Left ventricle myocardium inferior (tissue), 1 donor: ENCODE measurements at places on chromosomes 6 and 20. TPM values are rescaled to one million over a fixed set of nuclear protein-coding genes. Genes with fewer than 3 reads are reported as not detected.
A peak's percentile ranks its signal among the peaks of the same experiment; 100 is the strongest.

DNA sequence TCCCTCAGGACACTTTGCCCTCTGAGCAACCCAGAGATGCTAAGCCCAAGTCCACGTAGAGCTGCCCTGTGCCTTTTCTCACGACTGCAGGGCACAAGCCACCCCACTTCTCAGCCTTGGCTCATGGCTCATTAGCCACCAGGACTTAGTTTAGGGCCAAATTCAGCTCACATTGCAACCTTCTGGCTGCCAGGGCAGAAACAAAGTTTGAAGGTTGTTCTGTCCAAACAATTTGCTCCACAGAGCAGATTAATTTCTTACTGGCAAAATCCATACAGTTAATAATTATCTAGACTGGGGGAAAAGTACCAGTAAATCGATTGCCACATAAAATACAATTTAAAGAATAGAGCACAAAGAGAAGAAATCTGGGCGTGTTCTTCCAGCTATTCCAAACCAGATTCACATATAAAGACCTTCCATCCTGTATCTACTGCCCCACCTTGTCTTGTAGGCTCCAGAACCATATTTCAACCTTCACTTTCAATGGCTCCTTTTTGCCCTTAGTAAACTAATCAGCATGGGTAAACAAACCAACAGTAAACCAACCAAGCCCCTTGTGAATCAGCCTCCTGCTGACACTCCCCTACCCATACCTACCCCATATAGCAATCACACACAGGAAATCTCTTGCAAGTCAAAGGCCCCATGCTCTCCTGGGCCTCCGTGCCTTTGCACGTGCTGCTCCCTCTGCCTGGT is 101.9 kb downstream of the QRSL1 start:
- no peak for DNase-seq

GRCh38 chr6:41779336-41779735 is 364 bp downstream of the FRS3 start:
- DNase-seq = no peak

The TRMT6 gene
- 7.2 TPM for total RNA-seq

DNA sequence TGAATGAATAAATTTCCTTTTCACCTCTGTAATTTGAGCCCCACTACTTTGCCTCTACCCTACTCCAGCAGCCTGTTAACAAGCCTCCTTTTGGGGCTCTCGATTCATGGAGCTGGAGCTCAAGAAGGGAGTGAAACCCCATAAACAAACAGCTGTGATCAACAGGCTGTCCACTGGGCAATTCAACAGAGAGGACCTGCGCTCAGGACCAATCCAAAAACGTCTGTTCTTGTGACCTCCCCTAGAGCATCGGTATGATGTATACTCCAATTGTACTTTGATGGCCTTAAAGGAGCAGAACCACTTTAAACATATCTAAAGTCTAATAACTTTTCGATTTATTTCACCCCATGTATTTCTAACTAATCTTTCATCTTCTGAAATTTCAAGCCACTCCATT is 37.4 kb downstream of the HIVEP2 start:
- no peak for DNase-seq

DNA sequence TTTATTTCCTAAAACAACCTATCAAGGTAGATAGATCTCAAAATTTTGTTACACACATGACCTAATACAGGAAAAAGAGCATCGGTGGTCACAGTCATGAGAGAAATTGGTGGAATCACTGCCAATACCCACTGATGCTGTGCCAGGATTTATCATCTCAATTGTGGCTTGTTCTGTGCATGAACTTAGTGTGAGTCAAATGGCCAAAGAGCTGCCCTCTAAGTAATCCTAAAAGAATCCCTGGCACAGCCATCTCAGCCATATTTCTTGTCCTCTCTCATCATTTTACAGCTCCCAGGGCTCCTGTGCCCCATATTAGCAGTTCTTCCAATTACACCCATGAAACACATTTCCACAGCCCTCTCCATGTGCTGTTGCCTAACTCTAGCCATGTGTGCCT is 6.1 kb downstream of the GSTA5 start:
- DNase-seq = no peak

DNA sequence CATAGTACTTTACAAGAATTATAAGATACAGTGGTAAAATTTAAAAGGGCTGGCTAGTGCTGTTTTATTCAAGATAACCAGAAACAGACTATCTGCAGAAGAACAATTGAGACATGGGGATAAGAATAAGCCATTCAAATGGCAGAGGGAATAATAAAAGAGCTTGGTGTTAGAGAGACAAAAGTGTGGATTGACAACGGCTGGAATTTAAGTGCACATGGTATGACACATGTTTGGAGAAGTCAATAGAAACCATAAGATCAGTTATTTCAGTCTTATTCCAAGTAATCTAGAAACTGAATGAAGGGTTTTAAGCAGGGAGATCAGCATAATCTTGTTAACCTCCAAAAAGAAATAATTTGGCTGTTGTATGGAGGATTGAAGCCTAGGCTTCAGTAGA is 1205.5 kb upstream of the CITED2 start:
- no peak for DNase-seq

The C2 gene
- 9.7 TPM for total RNA-seq

The PHACTR1 gene
- total RNA-seq = 85.9 TPM

- DNase-seq = no peak
These were observed 22.4 kb upstream of the UTRN start for GRCh38 chr6:144262470-144263369.

- no peak for DNase-seq
These were observed 812.8 kb upstream of the SLC35B3 start for GRCh38 chr6:9248133-9248532.

The MAP1LC3A gene
- 110 TPM for total RNA-seq

The CYB5R4 gene
- total RNA-seq = 14.5 TPM

DNA sequence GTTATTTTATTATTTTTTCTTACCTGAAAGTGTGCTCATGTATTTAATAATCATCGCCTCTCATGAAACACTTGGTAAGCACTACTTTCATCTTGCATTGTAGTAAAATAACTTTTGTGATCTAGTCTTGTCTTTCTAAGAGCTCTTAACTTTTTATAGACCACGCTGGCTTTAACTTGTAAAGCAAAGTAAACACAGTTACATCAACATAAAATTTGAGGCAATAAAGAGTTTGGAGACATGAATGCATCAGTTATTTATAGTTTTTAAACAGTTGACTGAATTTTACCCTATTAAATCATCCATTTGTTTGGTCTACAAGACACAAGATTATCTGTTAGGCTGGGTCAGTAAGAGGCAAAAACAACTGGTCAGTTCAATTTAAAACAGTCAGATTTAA is 218.5 kb upstream of the KCNQ5 start:
- DNase-seq = no peak

DNA sequence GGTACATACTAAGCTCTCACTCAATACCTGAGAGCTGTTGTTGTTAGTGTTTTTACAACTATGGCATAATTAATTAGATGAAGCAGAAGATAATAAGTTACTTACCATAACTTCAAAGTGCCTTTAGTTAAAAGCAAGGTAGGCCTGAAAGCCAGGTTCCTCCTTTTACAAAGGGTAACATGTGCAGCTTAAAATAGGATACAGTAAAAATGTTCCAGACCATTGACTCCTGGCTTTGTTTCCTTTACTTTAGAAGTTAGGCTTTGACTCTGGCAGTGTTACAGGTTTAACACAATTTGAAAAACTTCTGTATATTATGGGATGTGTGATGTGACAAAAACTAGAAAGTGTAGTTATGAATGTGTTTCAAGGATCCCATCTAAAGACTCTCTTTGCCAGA is 522.5 kb downstream of the EPM2A start:
- DNase-seq = no peak

DNA sequence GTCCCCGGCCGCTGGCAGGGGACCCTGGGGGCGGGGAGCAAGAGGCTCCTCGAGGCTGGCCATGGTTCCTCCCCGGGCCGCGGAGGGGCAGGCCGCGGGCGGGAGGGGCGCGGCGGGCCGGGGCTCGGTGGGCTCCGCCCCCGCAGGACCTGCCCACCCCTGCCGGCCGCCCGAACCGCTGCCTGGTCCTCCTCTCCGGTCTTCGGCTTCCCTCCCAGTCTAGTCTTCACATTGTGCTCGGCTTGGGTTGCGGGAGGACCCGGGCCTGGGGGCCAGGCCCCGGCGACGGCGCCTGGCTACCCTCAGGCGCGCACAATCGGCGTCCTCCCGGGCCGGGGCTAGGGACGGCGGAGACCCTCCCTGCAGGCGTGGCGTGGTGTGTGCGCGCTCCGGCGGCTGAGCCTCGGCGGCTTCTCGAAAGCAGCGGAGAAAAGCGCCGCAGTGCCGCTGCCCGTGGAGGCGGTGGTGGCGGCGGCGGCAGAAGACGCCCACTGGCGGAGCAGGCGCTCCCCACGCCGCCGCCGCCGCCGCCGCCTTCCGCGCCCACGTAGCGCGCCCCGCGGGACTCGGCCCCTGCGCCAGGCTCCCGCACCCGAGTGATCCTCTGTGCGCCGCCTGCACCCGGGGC is at the start of gene PDE10A:
PDE10A (minus strand) TSS at position 493 of the 628 bp plus-strand sequence; CDS start at position 63, 430 bp downstream.
- DNase-seq = peak; percentile 84

DNA sequence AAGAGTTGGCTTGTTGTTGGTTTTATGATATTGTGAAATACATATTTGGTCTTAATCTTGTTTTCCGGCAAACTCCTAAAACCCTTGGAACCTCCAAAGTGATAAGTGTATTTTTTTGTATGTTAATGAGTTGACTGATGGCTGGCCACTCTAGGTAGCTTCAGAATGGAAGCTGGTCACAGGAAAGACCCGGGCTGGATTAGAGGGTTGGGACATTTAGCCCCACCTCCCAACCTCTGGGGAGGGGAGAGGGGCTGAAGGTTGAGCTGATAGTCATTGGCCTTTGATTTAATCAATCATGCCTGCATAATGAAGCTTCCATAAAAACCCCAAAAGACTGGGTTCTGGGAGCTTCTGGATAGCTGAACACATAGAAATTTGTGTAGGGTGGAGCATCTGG is 42.7 kb downstream of the SASH1 start:
- DNase-seq = no peak

- no peak for DNase-seq
These were observed 120.5 kb upstream of the ENPP5 start for GRCh38 chr6:46291275-46291633.

The TUBB1 gene
- total RNA-seq = 0.30 TPM

- DNase-seq = no peak
These were observed 2.0 kb downstream of the ZNF335 start for GRCh38 chr20:45969712-45970634.

The APOBEC2 gene
- 219 TPM for total RNA-seq

DNA sequence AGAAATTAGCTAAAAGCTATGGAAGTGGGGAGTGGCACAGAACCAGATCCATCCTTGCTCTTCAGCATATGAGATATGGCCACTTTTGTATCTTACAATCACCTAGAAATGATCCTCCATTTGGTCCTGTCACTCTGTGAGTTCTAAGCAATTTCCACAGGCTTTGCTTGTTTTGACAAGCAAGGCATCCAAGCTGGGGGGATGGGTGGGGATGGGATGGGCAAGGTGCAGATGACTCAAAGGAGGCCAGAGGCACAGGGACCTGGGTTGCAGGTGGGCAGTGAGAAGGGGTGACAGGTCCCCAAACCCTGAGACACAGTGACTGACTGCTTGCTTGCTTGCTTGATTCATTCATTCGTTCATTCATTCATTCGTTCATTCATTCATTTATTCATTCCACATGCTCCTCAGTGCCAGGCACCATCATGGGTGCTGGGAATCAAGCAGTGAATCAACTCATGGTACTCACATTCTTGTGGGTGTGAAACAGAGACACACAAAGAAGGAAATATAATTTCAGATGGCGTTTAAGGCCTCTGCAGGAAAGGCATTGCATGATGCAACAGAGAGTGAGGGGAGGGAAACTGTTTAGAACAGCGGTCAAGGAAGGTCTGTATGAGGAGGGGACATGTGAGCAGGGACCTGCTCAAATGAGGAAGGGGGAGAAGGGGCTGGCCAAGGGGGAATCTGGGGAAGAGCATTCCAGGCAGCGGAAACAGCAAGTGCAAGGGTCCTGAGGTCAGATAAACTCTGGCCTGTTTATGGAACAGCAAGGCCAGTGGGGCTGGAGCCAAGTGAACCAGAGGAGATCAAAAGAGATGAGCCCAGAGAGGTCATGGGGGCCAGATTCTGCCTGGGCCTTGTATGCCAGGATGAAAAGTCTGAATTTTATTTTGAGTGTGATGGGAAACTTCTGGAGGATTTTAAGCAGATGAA is 3.4 kb downstream of the KCNB1 start:
- no peak for DNase-seq

DNA sequence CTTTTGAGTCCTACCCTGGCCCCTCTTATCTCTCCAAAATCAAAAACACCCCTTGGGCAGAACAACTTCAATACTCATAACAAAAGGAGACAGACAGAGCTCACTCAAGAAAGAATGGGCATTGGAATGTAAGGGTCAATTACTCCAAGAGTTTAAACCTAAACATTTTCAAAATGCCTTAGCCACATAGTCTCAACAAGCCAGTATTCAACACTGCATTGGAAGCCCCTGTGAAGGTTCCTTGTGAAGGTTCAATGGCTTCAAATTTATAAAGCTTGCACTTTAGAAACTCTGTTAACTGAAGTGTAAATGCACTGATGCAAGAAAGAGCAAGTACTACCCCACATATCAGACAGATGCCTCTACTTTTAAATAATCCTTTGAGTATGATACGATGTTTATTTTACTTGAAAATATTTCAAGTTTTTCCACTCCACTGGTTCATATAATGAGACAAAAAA is 139.1 kb upstream of the LAMP5 start:
- no peak for DNase-seq

The CDSN gene
- not detected for total RNA-seq

The LTA gene
- not detected for total RNA-seq

The EDN3 gene
- total RNA-seq = not detected

- DNase-seq = no peak
These were observed 88.0 kb downstream of the FRK start for GRCh38 chr6:115972679-115973078.

GRCh38 chr20:37277253-37277593 is 12.2 kb upstream of the MANBAL start:
- DNase-seq = no peak

DNA sequence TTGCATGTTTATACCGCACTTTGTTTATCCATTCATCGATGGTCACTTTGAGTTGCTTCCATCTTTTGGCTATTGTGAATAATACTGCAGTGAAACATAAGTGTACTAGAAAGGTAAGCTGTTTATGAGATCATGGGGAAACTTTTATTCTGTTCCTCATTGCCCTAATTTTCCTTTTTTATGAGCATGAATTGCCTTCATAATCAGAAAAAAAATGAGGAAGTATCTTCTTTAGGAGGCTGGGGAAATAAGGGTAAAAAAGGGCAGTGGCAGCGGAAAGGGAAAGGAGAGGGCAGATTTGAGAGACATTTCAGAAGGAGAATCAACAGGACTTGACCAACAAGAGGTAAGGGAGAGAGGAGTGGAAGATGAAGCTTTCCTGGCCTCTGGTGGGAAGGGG is 14.3 kb upstream of the SERINC3 start:
- no peak for DNase-seq

- DNase-seq = no peak
These were observed 667.6 kb downstream of the KIF16B start for GRCh38 chr20:15905661-15906060.
